ENCODE measurements at places on chromosomes 3 and 15.

DNA sequence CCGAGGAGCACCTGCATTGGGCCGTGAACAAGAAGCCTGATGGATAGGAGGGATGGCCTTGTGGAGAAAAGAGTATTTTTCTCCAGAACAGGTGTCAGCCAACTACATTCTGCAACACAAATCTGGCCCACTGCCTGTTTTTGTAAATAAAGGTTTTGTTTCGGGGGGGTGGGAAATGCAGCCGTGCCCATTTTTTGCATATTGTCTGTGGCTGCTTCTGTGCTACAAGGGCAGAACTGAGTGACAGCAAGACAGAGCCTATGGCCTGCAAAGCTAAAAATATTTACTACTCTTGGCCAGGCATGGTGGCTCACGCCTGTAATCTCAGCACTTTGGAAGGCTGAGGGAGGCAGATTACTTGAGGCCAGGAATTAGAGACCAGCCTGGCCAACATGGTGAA lies 95.9 kb upstream of the AKAP13 start:
- no peak for DNase-seq

- no peak for DNase-seq
Measured at GRCh38 chr3:95721938-95722337, 1092.5 kb upstream of the EPHA6 start.

- DNase-seq = no peak
Measured at GRCh38 chr3:159881828-159882309, 106.8 kb upstream of the IL12A start.

DNA sequence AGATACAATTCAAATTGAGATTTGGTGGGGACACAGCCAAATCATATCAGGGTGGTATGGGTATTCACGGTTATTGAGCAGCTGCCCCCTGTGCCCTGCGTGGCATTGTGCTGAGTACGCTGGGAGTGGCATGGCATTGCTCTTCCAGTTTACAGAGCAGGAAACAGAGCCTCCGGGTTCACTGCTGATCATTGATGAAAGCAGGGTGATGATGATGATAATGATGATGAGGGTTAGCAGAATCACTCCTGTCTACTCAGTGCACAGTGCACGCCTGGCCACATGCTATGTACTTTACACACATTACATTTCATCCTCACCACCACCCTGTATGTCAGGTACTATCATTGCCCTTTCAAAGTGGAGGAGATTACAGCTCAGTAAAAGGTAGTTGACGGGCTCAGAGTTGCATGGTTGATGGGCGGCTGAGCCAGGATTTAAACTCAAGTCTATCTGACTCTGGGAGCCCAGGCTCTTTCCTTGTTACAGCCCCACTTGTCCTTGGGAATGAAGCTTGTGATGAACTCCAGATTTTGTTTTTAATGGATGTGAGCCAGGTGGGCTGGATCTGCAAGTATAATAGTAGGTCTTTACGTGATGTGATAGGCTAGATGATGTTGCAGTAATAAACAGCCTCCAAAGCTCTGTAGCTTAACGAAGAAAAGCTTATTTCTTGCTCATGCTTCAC lies 87.6 kb upstream of the MYZAP start:
- DNase-seq = no peak

- no peak for DNase-seq
Measured at GRCh38 chr3:46489875-46490274, 7.9 kb upstream of the RTP3 start.
